Stimulated activated CD8-positive, alpha-beta memory T cell treated with anti-CD3 and anti-CD28 coated beads, Interleukin-4, amount 100 ng/mL, for 48 hours (primary cell): ENCODE measurements at places on chromosomes 13 and 19.

DNA sequence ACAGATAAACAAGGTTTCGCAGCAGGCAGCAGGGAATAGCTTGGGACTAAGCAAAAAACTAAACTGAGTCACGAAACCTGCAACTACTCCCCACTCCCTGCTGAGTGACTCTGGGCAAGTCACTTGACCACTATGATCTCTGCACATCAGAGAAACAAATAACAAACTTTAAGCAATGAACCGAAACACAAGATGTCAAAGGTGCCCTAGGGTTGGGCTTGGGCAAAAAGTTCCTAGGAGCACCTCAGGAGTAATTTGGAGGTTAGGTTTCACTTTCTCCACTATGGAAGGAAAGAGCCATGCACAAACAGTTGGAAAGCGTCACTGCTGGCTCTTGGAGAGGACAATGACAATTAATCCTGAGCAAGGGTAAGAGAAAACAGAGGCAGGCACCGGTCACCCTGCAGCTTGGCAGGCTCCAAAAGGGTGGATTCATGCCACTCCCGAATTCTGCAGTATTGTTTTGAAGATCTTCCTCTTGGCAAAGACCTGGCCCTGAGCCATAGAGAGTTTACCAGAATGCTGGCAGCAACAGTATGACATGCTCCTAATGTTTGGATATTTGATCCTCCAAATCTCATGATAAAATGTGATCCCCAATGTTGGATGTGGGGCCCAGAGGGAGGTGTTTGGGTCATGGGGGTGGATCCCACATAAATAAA is 60.3 kb downstream of the CRYL1 start:
- no peak for DNase-seq

GRCh38 chr13:109494925-109495369 is 291.4 kb downstream of the IRS2 start:
- no peak for DNase-seq

DNA sequence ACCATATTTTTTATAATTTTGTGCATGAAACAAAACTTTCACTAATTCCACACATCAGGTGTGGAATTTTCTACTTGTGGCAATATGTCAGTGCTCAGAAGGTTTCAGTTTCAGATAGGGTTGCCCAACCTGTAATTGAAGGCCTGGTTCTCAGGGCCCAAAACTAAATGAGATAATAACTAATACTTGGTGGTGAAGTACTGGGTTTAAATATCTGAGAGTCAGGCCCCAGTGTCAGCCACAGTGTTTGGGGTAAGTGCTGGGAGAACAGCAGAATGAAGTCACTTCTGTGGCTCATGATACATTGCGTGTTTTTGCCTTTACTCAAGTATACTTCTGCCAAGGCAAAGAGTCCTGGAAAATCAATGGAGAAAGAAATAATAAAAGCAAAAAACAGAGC is 5.6 kb downstream of the SAFB start:
- no peak for DNase-seq

- DNase-seq, result no peak
These were observed 14.2 kb downstream of the B3GNT8 start for GRCh38 chr19:41412953-41413352.

GRCh38 chr19:33458171-33458633 is 63.4 kb downstream of the PEPD start:
- no peak for DNase-seq
